ENCODE measurements at places on chromosomes 3 and 15.
A peak's percentile ranks its signal among the peaks of the same experiment; 100 is the strongest.

DNA sequence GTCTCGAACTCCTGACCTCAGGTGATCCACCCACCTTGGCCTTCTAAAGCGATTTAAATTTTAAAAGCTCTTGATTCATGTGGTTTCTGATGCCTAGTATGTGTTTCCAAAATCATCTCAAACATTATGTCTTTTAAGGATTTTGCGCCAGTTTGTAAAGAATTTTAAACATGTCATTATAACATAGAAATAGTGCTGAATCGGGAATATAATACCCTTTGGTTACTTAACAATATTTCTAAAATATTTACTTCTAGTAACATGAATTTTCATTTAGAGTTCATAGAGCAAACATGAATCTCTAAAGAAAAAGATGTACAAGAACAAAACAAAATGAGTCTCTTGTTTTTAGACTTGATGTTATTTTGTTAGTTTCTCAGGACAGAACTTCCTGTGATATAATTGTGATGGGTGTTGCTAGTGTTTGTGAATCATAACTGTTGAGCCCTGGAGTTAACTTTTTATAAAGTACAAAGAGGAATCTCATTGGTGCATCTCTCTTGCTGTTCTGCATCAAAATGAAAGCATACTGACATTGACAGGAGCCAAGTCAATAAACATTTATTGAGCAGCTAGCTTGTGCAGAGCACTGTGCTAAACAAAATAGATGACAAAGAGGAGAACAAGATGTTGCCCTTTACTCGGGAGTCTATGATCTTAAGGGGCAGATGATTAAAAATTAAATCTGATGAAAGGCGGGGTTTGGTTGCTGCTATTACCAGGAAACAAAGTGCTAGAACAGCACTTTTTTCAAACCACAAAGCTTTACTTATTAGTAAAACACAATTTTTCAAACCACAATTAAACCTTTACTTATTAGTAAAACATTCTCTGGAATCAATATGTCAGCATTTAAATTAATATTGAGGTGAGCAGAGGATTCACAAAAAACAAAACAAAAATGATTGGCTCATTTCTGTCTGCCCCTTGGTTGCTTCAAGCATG, 73.4 kb downstream of the MME start:
- DNase-seq, result no peak

GRCh38 chr15:64282701-64283100, 73.3 kb downstream of the CSNK1G1 start:
- no peak for DNase-seq

- DNase-seq, result no peak
Measured at GRCh38 chr3:172014145-172014544, 25.2 kb upstream of the FNDC3B start.

GRCh38 chr3:33417066-33417673, 23.0 kb downstream of the UBP1 start:
- DNase-seq, result no peak

- DNase-seq, result no peak
Measured at GRCh38 chr3:25584011-25584789, 80.5 kb downstream of the TOP2B start.

DNA sequence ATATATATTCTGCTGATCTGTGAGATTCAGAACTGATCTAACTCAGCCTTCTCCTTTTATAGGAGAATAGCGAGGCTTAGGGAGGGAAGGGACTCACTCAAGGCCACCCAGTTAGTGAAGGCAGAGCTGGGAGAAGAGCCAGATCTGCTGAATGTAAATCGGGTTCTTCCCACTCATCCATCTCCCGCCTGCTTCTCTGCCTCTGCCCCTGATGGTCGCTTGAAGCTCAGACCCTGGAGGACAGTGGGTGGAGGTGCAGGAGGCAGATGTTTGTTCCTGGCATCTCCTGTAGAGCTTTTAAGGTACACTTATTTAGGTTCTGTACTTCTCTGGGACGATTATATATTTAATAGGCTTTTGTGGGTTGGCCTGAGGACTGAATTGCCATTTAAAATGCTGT, 4.3 kb downstream of the PDIA5 start:
- peak; percentile 71 for DNase-seq

- DNase-seq, result no peak
Measured at GRCh38 chr3:72579581-72580245, 268.5 kb downstream of the SHQ1 start.

- no peak for DNase-seq
Measured at GRCh38 chr3:197368821-197369220, 70.4 kb upstream of the DLG1 start.

GRCh38 chr3:136149667-136150066, 46.5 kb downstream of the MSL2 start:
- DNase-seq, result no peak

- DNase-seq, result no peak
Measured at GRCh38 chr3:158167737-158168557, 58.1 kb downstream of the RSRC1 start.

GRCh38 chr3:29758108-29758433, 477.2 kb downstream of the RBMS3 start:
- DNase-seq, result no peak

GRCh38 chr3:171996178-171996817, 43.1 kb upstream of the FNDC3B start:
- DNase-seq, result no peak

- peak; percentile 50 for DNase-seq
Measured at GRCh38 chr3:179146911-179147513, 1.1 kb upstream of the PIK3CA start.

- DNase-seq, result no peak
Measured at GRCh38 chr15:72809329-72809728, 25.8 kb upstream of the ADPGK start.

DNA sequence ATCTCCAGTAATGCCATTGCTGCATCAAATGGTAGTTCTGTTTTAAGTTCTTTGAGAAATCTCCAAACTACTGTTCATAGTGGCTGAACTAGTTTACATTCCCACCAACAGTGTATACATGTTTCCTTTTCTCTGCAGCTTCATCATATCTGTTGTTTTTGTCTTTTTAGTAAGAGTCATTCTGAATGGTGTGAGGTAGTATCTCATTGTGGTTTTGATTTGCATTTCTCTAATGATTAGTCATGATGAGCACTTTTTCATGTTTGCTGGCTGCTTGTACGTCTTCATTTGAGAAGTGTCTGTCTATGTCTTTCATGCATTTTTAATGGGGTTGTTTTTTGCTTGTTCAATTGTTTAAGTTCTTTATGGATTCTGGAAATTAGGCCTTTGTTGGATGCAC, 10.2 kb upstream of the GCSAM start:
- no peak for DNase-seq

DNA sequence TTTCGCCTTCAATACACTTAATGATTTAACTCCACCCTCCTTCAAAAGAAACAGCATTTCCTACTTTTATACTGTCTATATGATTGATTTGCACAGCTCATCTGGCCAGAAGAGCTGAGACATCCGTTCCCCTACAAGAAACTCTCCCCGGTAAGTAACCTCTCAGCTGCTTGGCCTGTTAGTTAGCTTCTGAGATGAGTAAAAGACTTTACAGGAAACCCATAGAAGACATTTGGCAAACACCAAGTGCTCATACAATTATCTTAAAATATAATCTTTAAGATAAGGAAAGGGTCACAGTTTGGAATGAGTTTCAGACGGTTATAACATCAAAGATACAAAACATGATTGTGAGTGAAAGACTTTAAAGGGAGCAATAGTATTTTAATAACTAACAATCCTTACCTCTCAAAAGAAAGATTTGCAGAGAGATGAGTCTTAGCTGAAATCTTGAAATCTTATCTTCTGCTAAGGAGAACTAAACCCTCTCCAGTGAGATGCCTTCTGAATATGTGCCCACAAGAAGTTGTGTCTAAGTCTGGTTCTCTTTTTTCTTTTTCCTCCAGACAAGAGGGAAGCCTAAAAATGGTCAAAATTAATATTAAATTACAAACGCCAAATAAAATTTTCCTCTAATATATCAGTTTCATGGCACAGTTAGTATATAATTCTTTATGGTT, at the start of gene CCR5:
TSS of gene CCR5 (plus strand) at position 108 of the 680 bp plus-strand sequence. CDS start 1,957 bp downstream, outside the sequence.
- no peak for DNase-seq

GRCh38 chr15:93506646-93507045, 417.6 kb upstream of the RGMA start:
- DNase-seq, result no peak

GRCh38 chr3:127445581-127446343, 144.8 kb downstream of the TPRA1 start:
- DNase-seq, result no peak

- DNase-seq, result no peak
Measured at GRCh38 chr3:157285966-157286365, 126.0 kb upstream of the CCNL1 start.

DNA sequence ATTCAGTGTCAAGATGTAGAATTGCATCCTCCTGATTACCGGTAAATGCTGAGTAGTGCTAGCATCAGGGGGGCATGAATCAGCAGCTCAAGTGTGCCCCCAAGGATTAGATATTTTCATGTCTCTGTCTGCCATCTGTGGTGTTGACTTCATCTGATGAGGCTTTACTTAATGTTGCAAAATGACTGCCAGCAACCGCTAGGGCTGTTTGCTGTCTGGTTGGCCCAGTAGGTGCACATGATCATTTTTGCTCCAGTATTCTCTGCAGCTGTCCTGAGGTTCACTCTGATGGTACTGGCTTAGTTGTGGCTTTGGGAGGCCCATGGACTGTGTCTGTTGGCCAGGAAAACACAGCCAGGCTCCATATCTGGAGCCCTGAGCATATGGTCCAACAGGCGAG, 316.4 kb downstream of the SOX2 start:
- DNase-seq, result no peak

- DNase-seq, result no peak
Measured at GRCh38 chr3:127396473-127396872, 108.6 kb upstream of the PRR20G start.

DNA sequence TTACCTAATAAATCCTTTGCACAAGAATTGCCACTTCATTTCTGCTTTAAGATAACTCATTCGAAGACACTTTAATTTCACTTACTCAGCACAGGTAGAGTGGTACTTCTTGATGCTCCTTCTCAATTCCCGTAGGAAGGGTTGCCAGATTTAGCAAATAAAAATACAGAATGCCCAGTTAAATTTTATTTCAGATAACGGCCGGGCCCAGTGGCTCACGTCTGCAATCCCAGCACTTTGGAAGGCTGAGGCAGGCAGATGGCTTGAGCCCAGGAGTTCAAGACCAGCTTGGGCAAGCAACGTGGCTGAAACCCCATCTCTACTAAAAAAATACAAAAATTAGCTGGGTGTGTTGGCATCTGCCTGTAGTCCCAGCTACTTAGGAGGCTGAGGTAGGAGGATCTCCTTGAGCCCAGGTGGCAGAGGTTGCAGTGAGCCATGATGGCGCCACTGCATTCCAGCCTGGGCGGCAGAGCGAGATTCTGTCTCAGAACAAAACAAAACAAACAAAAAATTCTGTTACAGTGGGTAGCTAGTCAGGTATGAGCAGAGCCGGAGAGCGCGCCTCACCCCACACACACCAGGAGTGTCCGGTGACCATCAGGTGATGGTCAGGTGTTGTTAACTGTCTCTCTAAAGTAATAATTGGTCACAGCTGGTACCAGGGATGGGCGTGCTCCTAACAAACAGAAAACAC, 92.8 kb downstream of the DNAH12 start:
- DNase-seq, result no peak

- DNase-seq, result no peak
Measured at GRCh38 chr3:24958271-24958670, 463.6 kb upstream of the THRB start.

DNA sequence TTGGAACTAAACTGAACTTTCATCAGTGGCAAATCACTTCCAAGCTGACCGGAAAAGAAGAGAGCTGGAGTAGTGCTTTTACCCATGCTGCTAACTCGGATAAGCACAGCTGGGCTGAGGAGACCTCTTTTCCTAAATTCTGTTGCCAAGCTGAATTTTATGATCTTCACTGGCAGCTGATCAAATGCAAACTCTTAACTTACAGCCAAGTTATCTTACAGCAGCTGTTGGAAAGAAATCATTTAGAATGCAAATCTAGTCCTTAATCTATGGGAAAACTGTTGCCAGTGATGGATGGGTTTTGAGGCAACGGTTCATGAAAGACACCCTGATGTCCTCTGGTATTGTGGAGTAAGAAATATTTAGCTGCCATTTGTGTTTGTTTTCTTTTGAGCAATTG, 216.5 kb downstream of the ZNF385D start:
- DNase-seq, result no peak

GRCh38 chr3:97793420-97794019, 28.3 kb upstream of the CRYBG3 start:
- DNase-seq, result peak; percentile 16

DNA sequence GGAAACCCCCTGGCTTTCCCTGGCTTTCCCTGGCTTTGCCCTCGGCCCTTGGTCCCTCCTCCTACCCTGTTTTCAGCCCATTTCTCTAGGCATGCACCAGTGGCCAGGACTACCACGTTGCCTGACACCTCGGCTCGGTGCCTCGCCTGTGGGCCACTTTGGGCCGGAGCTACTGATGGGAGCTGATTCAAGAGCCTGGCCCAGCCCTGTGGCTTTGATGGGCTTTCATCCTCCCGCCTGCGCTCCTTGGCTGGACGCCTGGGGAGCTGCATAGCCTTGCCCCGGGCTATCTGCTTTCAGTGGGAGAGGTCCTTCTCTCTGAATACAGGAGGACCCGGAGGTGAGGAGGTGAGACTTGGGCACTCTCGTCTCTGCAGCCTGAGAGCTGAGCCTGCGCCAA, 192.7 kb upstream of the HES1 start:
- DNase-seq, result no peak

- DNase-seq, result no peak
Measured at GRCh38 chr15:39585389-39585841, 4.5 kb downstream of the THBS1 start.

- peak; percentile 21 for DNase-seq
Measured at GRCh38 chr15:68818769-68819494, 1.8 kb downstream of the ANP32A start.

DNA sequence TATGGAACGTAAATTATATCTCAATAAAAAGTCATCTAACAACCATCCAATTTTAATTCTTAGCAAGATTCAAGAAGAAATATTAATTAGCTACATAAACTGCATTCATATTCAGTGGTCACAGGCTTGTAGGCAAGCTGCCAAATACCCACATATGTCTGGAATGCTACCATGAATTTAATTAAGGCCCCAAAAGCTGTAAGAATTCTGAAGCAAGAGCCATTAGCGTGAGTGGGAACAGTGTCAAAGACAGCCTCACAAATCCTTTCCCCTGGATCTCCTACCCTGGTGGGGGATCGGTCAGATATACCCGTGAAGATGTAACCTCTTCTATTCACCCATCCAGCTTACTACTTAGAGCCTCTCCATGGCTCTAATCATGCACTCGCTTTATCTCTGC, 40.0 kb downstream of the ATG7 start:
- no peak for DNase-seq

DNA sequence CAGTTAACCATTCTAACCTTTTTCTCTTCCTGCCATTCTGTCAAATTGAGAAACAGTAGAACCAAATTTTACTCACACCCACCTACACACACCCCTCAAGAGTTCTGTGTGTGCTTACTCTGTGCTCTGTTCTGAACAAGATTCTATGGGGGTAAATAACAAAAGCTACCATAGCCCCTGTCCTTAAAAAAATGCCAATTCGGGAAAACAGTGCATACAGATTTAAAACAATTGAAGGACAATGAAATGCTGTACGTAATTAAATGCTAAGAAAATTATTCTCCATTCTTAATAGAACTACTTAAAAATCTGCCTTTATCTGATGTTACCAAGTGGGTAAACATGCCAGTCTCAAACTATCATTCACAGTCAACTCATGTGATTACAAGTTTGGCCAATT, 1107.5 kb downstream of the TUSC7 start:
- DNase-seq, result no peak
